ENCODE measurements at places on chromosomes 12 and 14.

GRCh38 chr14:80584744-80585505, 356.6 kb downstream of the CEP128 start:
- DNase-seq: no peak

GRCh38 chr14:25896777-25897176, 701.1 kb downstream of the NOVA1 start:
- DNase-seq: peak; percentile 71

- DNase-seq: no peak
Measured at GRCh38 chr14:66228267-66228970, 257.8 kb upstream of the CCDC196 start.

DNA sequence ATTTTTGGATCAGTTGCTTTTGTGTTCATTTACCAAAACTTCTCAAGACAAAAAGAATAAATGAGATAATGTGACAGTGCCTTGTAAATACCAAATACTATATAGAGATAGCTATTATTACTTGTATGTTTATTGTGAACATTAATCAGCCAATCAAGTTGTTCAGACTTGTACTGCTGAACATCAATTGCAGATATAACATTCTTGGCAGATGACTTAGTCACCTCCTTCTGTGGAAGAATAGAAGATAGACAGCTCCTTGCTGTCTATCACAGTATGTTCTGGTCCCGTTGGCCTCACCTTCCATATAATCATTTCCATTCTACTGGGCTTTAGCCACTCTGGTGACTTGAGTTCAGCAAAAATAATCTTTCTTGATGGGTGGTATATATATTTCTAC, 30.1 kb downstream of the PSEN1 start:
- no peak for DNase-seq

DNA sequence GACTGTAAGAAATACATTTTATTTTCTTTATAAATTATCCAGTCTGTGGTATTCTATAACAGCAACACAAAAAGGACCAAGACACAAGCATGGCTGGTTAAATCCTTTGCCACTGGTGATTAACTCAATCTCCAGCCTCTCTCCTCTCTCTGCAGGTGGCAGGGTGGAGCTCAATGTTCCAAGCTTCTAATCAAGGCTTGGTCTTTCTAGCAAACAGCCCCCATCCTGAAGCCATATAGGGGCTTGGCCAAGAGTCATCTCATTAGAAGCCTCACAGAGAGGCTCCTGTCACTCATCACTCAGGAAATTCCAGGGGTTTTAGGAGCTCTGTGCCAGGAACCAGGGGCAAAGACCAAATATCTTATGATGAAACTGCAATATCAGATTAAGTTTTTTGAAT, 12.0 kb downstream of the C12orf75 start:
- no peak for DNase-seq

DNA sequence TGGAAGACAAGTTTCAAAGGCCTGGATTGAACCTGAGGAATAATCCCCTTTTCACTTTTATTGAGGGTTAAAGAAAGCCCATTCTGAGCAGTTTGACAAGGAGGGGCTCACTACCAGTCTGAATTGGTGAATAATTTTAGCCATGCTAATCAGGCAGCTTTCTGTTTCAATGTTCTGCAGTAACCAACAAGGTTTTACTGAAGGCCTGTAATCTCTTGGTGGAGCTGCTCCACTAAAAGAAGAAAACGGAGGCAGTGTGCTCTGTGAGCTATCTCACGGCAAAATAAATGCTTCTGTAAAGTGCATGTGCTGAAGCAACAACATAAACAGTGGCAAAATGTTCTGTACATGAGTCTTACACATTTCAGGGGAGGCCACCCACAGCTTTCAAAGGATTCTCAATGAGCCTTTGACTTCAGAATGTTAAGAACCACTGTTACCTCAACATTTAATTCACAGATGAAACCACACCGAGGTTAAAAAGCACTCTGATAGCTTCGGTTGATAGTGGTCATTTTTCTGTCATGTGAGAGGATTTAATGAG, 111.2 kb downstream of the LRIG3 start:
- no peak for DNase-seq

DNA sequence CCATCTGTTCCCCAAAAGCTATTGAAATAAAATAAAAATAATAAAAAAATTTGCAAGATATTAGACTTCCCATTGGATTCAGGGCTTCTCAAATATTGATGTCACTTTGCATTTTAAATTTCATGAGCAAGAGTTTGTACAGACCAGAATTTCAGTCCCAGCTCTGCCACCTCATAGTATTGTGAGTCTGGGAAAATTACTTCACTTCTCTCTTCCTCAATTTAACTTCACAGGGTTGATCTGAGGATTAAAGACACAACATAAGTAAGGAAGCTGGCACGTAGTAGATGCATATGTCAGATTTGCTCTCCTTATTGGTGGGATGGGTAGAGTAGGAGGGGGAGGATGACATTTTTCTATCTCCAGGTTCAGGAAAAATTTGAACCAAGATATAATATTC, 32.8 kb downstream of the COX8C start:
- no peak for DNase-seq

GRCh38 chr14:51512316-51512715, 139.4 kb upstream of the FRMD6 start:
- no peak for DNase-seq

GRCh38 chr14:89283327-89284060, 133.5 kb downstream of the FOXN3 start:
- no peak for DNase-seq

GRCh38 chr12:47882781-47883546, 21.8 kb downstream of the VDR start:
- DNase-seq: no peak

DNA sequence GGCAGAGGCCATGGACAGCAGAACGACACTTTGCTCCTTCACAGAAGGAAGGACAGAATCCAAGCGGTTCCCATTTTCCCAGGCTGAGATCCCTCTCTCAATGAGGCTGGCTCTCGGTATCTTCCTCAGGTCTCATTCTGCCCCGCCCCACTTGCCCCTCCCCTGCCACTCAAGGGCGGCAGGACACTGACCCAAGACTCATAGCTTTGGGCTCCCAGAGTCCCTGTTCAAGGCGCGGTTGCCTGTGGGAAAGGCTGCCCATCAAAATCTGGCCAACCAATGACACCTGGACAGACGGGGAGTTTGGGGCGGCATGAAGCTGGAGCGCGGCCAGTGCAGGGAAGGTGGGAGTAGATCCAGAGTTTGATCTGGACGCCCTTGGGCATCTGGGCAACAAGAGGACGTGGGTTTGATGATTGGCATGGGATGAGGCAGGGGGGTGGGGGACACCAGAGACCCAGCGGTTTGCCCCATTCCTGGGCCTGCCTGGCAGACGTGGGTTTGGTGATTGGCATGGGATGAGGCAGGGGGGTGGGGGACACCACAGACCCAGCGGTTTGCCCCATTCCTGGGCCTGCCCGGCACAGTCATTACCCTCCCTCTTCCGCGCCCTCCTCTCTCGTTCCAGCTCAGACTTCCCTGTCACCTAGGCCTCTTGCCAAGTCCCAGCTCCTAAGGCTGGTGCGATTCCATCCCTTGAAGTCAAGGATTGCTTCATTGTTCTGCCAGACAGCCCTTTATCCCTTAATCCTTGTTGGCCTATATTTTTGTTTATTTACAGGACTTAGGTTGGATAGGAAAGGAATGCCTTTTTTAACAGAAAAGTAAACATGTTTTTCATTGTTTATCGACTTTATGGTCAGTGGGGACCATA, 92.1 kb downstream of the NINJ2 start:
- peak; percentile 94 for DNase-seq
